ENCODE measurements at places on chromosomes 12 and 14.

DNA sequence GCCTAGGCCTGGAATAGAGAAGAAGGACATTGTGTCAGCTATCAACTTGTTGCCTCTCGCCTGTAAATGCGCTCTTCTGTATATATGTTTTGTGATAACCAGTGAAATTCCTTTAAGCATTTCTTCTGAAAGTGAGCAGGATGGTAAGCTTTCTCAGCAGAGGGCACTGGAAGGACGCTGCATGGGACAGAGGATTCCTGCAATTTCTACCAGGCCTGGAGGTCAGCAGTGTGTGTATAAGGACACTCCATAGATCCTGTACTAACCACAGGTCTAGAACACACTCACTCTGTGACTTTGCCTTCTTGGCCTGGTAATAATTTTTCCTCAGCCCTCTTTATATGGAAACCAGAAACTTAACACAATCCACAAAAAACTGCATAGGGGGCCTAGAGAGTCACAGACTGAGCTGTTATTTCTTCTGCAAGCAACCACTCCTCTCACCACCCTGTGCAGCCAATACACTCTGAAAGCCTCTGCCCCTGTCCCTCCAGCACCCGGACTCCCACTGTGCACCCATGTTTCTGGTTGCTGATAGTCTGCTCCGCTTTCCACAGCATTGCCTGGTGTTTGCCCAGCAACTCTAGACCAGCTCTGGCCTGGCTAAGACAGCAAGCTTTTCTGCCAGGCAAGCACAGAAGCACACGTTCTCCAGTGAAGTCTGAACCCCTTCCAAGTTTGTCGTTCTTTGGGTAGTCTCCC is 94.0 kb upstream of the RMST start:
- DNase-seq: no peak

GRCh38 chr14:85190251-85190650 is 339.7 kb upstream of the FLRT2 start:
- DNase-seq: no peak

GRCh38 chr14:28770061-28770460 is 3.5 kb downstream of the FOXG1 start:
- no peak for DNase-seq

DNA sequence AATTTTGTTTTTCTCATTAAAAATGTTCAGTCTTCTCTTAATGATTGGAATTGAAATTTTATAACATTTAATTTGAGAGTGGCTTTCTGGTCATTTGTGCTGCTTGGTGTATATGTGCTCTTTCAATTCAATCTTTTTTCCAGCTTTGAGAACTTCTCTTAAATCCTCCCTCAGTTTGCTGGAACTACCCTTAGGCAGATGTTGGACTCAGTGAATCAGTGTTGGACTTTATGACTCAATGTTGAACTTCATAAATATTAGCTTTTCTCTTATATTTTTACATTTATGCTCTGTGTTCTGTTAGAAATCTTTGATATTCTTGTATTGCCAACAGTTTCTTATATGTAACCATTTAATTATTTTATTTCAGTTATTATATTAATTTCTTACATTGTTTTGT is 935.5 kb upstream of the FBXO33 start:
- DNase-seq: no peak

DNA sequence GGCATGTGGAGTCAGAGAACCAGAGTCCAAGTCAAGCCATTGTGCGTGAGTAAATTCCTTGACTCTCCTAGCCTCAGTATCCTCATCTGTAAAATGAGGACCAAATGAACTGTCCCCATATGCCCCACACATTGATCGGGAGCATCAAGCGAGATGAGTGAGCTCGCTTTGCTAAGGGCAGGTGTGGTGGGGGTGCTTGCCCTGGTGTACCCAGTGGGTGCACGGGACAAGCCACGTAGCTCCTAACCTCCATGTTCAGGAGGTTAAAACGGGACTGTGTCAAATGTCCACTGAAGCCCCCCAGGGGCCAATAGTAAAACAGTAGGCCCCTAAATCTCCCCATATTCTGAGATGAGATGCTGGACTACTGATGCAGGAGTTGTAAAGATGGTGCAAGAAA is 60.9 kb downstream of the SERPINA3 start:
- peak; percentile 13 for DNase-seq

GRCh38 chr12:77786675-77787074 is 44.0 kb upstream of the NAV3 start:
- no peak for DNase-seq

Data from upper lobe of right lung (tissue), 1 donor.